ENCODE measurements at places on chromosomes 7 and 10.

DNA sequence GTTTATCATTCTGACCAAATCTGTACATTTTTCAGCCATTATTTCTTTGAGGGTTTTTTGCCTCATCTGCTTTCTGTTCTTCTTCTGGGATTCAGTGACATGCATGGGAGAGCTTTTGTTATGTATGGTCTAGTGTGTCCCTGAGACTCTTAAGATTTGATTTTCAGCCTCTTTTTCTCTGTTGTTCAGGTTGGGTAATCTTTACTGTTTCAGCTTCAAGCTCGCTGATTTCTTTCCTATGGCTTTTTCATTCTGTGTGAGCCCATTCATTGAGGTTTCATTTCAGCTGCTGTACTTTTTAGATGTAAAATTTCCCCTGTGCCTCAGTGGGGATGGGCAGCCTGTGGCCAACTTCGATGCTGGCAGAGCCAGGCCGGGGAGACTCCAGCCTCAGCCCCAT, 38.1 kb downstream of the FOXK1 start:
- DNase-seq, result no peak

DNA sequence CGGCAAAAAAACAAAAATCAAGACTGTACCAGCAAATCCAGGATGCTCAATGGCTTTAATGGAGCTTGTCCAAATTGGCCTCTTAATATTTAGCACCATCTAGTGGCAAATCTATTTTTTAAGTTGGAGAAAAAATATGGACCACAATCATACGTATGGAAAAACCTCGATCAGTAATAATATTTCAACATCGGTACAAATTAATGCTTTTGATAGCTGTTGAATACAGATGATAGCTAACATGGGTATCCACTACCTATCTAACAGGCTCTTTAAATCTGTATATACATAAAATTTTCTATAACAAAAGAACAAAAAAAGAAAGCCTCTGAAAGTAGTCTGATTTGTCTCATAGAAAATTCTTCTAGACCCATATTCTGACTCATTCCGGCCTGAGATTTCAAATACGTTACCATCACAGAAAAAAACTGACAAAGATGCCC, 29.2 kb downstream of the COA1 start:
- DNase-seq, result no peak

DNA sequence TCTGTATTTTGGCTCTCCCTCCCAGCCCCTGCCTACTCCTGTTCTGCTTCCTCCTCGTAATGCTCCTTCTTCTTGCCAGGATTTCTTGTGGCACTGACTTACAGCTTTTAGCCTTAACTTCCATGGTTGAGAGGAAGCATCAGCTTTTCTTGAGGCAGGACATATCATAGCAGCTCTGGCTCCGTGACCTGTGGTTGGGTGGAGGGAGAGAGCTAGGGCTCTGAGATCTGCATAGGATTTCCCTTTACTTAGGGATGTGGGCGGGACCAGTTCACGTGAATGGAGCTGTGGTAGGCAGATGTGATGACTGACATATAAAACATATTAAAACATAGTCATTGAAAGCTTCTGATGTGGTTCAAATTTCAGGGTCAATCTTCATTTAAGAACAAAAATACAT, 10.6 kb upstream of the RAB11FIP2 start:
- DNase-seq, result no peak

GRCh38 chr10:88975377-88975720, 15.2 kb upstream of the FAS start:
- DNase-seq, result no peak

GRCh38 chr10:86193841-86194240, 172.8 kb downstream of the GRID1 start:
- no peak for DNase-seq

DNA sequence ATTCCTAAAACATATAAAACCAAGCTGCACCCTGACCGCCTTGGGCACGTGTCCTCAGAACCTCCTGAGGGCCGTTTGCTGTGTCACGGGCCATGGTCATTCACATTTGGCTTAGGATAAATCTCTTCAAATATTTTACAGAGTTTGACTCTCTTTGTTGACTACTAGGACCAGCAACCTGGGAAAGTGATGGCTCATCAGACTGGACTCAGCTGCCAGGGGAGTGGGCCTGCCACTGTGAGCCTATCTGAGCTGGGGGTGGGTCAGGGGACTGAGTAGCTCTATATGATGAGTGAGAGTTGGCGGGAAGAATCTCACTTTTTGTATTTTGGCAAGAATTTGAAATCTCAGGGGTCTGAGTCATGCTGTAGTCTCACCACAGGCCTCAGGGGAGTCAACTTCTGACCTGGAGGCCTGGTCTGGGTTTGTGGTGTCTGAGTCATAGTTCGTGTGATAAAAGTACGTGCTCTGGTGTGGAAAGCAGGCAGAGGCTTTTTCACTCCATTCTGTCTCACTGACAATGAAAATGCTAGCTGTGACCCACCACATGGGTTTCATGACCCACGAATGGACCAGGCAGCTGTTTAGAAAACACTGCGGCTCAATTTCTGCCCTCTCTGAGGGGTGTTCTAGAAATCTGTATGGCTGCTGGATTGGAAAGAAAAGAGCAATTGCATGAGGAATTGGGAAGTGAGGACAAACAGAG, 4.2 kb upstream of the UPP1 start:
- no peak for DNase-seq

- no peak for DNase-seq
Observed at GRCh38 chr7:97270280-97270679, 152.8 kb downstream of the SDHAF3 start.

DNA sequence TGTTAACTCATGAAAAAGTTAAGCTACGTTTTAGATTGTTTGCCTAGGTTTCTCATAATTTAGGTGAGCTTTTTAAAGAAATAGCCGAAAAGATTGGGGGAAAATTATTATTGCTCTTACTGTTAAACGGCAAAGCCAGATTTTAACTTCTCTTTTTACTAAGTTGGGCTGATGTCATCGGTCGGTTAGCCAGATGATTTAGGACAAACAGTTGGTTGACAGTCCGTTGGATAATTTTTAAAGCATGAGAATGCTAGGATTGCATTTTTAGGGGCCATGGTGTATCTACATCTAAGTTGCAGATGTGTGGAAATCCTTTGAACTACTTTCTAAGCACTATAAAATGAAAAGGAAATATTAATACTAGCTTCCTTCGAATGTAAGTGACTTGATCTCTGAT, 280.9 kb upstream of the AKR1E2 start:
- no peak for DNase-seq

DNA sequence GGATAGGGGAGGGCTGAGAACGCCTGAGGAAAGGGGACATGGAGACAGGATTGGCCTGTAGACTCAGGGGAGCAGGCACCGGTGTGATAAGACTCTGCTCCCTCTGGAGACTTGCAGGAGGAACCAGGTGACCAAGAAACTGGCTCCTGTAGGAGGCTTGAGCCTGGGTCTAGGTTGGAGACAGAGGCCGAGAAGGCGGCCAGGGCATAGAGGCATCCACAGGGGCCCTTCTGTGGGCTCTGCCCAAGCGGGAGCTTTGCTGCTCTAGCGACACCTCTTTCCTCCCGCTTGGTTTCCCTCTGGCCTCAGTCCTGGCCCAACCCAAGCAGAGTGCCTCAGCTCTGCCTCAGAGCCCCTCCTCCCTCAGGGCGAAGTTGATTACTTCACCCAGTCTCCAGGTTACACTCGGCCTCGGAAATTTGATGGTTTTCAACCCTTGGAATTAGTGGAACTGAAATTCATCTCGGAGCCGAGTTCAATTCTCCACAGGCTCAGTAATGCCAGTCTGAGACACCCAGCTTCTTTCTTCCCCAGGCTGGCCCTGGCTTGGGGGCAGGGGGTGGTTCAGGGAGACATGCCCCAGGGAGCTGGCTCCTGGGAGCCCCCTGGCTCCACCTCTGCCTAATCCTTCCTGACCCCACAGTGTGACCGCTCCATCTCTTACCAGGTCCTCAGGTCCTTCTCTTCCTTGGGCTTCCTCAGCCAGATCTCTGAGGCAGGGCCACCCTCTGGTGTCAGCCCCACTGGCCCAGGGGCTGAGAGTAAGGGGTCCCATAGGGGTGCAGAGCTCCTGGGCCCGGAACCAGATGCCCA, 60.4 kb downstream of the PAX2 start:
- no peak for DNase-seq

DNA sequence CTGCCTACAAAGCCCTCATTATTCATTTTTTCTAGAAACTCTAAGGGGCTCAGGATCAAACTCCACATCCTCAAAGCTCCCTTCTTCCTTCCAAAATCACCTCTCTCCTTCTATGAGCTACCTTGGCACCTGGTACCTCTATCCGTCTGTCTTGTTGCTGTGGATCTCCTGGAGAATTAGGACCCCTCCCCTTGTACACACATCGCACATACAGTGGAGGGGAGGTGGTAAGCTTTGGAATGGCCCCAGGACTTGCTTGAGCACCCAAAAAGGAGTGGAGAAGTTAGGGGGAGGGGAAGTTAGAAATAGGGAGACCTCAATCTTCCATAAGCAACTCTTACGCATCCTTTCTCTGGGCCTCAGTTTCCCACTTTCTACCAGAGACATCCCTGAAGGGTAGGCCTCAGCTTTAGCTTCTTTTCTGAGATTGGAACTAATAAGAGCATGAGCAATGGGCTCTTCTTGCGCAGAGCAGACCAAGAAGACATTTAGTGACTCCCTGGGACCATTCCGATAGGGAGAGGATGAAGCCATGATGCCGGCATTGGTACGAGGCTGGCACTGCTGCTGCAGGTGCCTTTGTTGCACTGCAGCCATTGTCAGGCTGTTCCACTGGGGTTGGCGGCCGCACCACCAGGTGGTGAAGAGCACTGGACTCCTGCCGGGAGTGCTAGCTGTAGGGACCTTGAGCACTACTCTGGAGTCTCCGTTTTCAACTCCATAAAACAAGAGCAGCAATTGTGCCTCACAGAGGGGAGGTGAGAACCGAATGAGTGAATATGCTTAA, 4.5 kb downstream of the CYP26C1 start:
- no peak for DNase-seq

- DNase-seq, result no peak
Observed at GRCh38 chr7:18408461-18408860, 87.1 kb upstream of the HDAC9 start.

- DNase-seq, result no peak
Observed at GRCh38 chr7:137933270-137934017, 68.4 kb downstream of the CREB3L2 start.

DNA sequence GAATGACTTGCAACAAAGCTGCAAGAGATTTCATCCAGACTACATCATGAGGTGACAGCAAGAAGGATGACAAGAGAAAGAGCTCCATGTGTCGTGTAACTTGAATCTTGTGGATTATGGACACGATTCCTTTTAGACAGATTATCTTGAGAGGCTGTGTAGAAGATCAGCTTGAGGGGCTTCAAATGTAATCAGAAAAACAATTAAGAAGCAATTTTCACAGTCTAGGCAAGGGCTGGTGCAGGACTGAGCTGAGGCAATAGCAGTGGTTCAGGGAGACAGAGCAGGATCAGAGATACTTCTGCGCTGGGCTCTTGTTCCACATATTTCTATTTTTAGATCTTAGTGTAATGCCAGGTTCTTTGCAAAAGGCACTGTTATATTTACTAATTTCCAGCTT, 253.0 kb upstream of the COBL start:
- DNase-seq, result no peak

DNA sequence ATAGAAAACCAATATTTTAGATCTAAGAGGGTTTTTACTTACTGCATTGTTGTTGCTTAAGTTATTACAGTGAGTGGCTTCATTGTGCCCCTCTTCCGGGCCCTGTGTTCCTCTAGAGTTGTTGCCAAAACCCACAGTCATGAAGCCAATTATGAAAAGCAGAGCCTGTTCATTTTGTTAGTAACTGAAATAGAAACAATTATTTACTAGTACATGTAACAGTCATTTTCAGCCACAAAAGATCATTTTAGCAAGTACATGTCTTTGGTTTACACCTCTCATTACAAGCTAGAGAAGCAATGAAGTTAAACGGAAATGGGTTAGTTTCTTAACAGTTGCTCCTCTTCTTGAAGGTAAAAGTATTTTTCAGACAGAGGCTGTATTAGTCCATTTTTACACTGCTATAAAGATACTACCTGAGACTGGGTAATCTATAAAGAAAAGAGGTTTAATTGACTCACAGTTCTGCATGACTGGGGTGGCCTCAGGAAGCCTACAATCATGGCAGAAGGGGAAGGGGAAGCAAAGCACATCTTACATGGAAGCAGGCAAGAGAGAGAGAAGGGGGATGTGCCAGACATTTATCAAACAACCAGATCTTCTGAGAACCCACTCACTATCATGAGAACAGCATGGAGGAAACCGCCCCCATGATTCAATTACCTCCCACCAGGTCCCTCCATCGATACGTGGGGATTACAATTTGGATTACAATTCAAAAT, 380.5 kb downstream of the SFMBT2 start:
- no peak for DNase-seq

DNA sequence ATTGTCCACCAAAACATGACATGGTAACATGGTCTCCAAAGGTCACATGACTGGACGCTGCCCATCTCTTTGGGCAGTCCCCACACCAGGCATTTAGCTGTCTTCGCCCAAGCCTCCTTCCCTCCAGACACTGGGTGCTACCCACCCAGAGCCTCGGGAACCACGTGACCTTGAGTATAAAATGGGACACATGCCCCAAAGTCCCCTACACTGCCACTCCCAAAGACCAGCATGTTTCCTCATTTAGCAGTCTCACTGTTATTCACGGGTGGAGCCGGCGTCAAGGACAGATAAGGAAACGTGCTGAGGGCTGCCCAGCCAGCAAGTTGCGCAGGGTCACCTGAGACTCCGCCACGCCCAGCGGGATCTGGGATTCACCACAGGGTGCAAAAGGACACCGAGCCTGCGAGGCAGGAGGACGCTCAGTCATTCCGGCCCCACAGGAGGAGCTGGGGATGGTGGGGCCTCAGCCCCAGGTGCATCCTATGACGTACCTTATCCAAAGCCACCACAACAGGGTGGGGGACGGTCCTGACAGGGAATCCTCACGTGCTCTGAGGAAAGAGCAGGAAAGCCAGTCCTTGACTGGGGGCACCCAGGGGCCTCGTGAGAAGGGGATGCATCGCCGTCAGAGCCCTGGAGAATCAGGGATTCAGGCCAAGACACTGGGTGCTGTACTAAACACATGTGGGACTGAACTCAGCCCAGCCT, 226.9 kb downstream of the TNS3 start:
- no peak for DNase-seq

GRCh38 chr7:21371360-21371759, 56.5 kb upstream of the SP4 start:
- no peak for DNase-seq

GRCh38 chr10:123284022-123284421, 129.8 kb downstream of the BUB3 start:
- no peak for DNase-seq

DNA sequence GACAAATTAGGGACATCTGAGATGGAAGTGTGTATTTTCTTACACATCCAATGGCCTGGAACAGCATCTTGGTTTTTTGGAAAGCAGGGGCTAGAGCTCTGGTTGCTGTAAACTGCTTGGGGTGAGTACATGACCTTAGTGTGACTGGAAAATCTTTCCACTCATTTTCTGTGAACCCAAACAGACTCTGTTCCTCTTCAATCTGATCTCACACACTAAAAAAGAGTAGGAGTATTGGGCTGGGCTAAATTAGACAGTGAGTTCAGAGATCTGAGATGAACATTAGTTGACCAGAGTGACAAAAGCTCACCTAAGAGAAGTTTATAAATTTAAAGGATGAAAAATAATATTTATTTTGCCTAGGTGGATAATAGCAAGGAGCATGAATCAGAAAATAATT, 59.2 kb downstream of the OR13A1 start:
- no peak for DNase-seq

- DNase-seq, result no peak
Observed at GRCh38 chr10:4431114-4431863, 394.7 kb upstream of the AKR1E2 start.

- DNase-seq, result no peak
Observed at GRCh38 chr10:17682236-17682946, 38.4 kb downstream of the STAM start.
